ENCODE measurements at places on chromosomes 6 and 20. TPM values are rescaled to one million over a fixed set of nuclear protein-coding genes. Genes with fewer than 3 reads are reported as not detected.

FITM2 gene
- 1.8 TPM for total RNA-seq

FAM217A gene
- total RNA-seq: not detected

HACE1 gene
- total RNA-seq: 7.5 TPM

TTK gene
- 7.6 TPM for total RNA-seq

RSPO4 gene
- not detected for total RNA-seq

PRR18 gene
- total RNA-seq: not detected

KIF13A gene
- total RNA-seq: 0.43 TPM

PGBD1 gene
- total RNA-seq: 2.3 TPM

KCNK15 gene
- 0.96 TPM for total RNA-seq

LY6G5C gene
- 2.3 TPM for total RNA-seq

SLC22A2 gene
- total RNA-seq: not detected

OPN5 gene
- not detected for total RNA-seq

RBM24 gene
- total RNA-seq: not detected

MATN4 gene
- total RNA-seq: 0.11 TPM

CENPB gene
- total RNA-seq: 91.4 TPM

PBOV1 gene
- total RNA-seq: not detected

ACTL10 gene
- total RNA-seq: 5.0 TPM

GCNT2 gene
- 0.92 TPM for total RNA-seq

RIPPLY2 gene
- not detected for total RNA-seq

TP53TG5 gene
- total RNA-seq: not detected

POU5F1 gene
- 1.4 TPM for total RNA-seq

AVP gene
- total RNA-seq: not detected

PKIB gene
- total RNA-seq: not detected

TULP1 gene
- total RNA-seq: not detected

IMPG1 gene
- not detected for total RNA-seq

NXT1 gene
- total RNA-seq: 66.8 TPM

ATAT1 gene
- total RNA-seq: 9.5 TPM

FRS3 gene
- 7.4 TPM for total RNA-seq

Data from activated T-cell treated with anti-CD3 and anti-CD28 coated beads, Interleukin-2, amount 50 U/mL, for 4 hours (primary cell).